ENCODE measurements at places on chromosomes 16 and 17.

DNA sequence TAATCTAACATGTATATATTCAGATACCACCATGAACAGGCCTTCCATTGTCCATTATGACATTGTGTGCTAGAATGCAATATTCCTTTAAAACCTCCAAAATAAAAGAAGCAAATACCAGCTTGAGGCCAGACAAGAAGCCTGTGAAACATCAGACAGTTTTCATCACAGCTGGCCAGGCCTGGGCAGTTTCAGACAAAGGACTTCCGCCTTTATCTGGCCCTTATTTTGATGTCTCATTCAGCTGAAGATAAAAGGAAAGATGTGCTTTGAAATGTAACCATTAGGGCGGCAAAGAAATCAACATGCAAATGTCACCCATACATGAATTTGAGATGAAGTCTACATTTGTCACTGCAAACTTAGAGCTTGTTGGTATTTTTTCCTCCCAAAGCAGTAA is 737.5 kb downstream of the KCNJ2 start:
- DNase-seq: no peak

DNA sequence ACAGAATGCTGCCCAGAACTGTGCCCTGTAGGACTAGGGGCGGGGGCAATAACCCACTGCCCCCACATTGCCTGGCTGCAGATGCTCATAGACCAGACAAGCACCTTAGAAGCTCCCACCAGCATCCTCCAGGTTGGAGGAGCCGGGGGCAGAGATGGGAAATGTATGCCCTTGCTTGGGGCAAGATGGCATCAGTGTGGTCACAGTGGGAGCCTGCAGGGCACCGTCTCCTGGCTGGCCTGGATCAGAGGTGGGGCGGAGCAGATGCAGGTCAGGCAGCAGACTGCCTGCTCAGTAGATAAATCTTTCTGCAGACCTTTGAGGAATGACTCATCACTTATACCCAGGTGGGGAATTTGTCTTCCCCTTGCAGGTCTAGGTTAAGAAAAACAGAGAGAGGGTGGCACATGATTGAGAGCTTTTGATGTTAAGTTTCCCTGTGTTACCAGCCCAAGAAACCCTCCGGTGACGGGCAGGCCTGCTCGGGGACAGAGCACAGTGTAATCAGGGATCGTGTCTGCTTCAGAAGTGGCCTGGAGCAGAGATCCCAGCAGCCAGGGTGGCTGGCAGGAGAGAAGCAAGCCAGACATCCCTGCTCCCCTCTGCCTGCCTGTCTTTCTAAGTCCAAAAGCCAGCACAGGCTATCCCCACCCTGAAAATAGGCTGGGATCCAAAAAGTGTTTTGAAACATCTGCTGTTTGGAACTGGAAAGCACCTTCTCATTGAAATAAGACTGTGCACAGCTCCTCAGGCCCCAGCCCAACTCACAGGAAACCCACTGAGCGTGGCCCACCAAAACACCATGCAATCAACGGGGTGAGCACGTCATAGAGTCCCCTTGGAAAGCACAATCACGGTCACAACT is 50.7 kb upstream of the RPL38 start:
- no peak for DNase-seq

- DNase-seq: peak; percentile 45
Observed at GRCh38 chr16:15949210-15950160, at the start of gene ABCC1. Gene ABCC1, plus strand, starts transcription at chr16:15949616. Its CDS starts 136 bp downstream, at chr16:15949752.

DNA sequence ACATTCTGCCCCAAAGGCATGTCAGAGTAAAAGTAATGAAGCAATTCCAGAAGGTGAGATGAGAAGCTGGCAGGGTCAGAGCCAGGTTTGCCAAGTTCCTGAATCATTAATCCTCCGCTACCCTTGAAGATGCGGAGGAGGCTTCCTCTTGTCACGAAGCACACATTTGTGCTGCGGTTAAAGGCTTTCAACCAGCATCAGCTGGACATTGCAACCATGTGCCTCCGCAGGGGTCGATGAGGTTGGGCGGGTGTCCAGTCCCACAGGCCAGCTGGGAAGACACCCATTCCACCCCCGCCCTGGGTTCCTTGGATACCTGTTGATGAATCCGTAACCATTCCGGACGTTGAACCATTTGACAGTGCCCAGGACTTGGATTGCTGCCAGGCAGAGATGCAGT is 1.3 kb downstream of the YBX2 start:
- DNase-seq: no peak

- peak; percentile 23 for DNase-seq
Observed at GRCh38 chr17:75344666-75345065, 55.4 kb upstream of the SLC25A19 start.

DNA sequence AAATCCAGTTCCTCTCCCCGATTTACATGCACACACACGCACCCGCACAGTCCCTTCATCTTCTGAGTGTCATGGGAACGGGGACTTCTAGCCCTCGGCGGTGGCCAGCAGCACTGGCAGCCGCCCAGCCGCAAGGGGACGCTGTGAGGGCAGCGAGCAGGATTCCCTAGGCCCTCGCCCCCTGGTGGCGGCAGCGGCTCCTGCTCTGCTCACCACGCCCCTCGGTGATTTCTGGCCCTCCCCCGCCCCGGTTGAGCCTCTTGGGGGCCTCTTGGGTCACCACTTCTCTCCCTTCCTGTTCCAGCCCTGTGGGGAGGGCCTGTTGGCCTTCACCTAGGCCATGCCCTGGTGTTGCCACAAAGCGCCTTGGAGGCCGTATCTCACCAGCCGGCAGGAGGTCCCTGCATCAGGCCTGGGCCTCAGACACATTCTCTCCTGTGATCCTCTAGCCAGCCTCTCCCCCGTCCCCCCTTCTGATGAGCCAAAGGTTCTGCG is 75.2 kb upstream of the KSR1 start:
- DNase-seq: peak; percentile 53

GRCh38 chr17:50956750-50957523 is 90.8 kb upstream of the TOB1 start:
- DNase-seq: peak; percentile 36

DNA sequence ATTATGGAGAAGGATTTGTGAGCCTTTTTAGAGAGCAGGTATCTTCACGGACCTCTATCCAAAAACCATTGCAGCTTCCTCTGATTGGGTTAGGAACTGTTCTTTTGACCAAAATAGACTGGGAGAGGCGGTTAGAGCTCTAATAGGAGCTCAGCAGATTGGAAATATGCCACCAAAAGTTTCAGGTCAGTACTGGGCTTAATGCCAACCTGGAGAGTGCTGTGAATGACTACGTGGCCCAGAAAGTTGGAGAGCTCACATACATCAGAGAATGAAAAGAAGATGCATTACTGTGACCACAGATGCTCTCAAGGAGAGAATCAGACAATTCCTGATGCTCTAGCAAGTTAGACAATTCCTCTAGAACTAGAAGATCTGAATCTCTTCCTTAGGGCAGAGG is 86.5 kb downstream of the ABCA8 start:
- no peak for DNase-seq

DNA sequence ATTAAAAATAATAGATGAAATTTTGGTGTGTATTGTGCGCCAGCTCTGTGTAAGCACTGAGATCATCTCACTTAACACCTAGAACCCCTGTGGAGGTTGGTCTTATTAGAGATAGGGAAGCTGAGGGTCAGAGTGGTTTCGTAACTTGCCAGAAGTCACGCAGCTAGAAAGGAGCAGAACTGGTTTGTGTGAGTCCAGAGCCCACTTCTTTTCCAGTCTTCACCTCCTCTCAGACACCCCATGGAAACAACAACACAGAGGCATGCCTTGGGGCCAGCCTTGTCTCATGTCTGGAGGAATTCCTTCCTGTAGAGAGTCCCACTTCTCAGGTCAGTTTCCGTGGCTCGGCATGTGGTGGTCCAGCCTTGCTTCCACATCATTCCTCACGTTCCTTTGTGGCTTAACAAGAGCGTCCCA is 16.5 kb downstream of the YPEL2 start:
- DNase-seq: no peak

DNA sequence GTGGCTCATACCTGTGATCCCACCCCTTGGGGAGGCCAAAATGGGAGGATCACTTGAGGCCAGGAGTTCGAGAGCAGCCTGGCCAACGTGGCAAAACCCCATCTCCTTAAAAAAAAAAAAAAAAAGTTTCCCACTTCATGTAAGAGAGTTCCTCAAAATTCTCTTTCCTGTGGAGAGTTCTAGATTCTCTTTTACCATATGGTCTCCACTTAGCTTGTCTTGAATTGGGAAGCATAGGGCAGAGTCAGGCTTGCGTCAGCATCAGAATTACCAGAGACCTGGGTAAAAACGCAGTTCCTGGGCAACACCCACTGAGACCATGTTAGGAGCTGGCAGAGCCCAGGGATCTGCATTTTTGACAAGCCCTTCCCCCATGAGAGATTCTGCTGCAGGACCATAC is 158.4 kb downstream of the CCDC182 start:
- no peak for DNase-seq

GRCh38 chr17:73551759-73552158 is 92.5 kb downstream of the SDK2 start:
- no peak for DNase-seq

DNA sequence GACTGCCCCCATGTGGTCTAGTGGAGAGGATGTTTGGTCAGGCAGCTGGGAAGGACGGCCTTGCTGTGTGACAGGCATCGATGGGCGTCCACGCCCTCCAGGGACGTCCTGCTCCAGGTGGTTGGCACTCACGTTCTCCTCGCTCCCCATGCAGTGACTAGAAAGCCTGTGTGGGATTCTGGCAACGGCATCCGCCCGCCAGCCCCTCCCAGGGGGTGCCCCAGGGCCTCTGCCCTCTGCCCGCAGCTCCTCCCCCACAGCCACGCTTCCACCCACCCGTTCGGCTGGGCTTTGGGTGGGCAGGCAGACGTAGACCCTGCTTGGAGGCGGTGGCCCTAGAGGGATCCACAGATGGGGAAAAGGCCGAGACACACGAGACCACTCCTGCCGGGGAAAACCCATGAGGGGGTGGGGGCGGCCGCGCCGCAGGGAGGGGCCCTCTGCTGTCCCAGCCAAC is 4.7 kb upstream of the IL17C start:
- peak; percentile 31 for DNase-seq

DNA sequence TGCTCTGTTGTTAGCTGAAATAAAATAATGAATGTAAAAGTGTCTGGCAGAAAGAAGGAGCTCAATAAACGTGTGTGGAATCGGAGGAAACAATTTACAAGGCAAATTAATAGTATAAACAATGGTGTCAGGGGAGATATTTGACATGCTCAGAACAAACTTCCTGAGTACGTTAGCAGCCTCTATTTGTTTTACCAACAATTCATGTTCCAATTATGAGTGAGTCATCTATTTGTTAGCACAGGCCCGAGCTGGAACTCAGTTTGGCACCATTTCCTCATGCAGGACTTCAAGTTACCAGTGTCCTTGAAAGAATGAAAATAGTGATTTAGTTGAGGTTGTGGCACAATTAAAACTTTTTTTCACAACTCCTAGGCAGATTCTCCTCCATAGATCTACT is 9.1 kb downstream of the ASIC2 start:
- no peak for DNase-seq

DNA sequence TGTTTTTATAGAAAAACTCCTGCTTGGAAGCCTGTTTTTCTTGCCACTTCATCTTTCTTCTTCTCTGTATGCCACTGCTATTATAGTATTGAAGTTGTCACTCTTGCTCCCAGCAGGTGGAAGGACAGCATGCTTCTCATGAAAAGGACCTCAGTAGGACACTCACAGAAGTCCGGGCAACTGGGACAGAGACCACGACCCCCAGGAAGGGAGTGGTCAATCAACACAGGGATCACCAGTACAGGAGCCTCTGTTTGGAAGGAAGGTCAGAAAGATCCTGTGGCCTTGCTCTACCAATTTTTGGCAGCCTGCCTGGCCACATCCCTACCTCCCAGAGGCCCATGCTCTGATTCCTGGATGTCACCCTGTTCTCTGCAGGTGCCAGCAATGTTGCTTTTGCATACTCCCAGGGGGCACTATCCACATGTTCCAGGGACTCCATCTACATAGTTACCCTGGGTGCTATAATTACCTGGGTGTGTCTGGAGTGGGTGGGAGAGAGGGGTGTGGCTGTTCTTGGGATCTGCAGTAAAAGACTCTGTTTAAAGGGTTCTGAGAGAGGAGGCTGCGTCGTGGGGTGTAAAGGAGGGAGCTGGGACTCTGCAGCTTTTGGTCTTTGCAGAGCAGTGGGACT is 13.7 kb upstream of the AKAP10 start:
- DNase-seq: no peak

DNA sequence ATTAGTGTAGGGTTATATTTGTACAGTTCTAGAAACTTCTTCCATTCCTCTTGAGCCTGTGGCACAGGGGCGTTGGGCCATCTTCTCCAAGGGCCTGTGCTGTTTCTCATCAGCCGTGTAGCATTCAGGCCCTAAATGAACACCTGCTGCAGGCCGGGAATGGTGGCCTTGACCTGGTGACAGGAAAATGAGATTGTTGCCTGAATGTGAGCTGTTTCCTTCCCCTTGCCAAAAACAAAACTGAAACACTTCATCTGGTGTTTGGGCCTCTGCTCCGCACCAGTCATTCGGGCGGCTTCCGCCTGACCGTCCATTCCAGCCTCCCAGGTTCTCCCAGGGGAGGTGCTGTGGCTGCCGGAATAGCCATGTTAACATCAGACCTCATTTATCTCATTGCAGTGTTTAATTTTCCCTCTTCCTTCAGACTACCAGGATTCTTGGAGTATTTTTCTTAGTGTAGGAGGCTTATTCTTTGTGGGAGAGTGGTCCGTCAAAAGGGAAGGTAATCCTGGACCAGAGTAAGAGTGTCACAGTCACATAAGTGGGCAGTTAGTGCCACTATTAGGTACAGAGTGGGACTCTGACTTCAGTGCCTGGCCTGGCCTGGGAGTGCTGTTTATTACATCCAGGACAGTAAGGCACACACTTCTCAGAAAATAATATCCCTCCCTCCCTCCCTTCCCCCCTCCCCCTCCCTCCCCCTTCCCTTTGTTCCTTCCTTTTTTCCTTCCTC is 61.9 kb downstream of the WWP2 start:
- no peak for DNase-seq

DNA sequence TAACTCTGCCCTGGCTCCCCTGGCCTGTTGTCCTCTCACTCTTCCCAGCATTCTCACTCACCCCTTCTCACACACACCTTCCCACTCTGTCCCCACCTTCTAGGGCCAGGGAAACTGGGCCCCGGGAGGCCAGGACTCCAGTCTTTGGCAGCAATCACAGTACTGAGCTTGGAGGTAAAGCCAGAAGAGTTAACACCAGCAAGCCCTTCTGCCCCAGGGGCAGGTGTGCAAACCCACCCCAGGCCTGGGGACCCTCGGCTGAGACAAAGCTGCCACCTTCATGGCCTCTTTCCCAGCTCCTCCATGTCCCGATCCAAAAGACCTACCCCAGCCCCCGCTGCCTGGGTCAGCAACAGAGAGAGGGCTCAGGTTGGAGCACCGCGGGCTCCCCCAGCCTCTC is 36.9 kb upstream of the MLKL start:
- DNase-seq: no peak

DNA sequence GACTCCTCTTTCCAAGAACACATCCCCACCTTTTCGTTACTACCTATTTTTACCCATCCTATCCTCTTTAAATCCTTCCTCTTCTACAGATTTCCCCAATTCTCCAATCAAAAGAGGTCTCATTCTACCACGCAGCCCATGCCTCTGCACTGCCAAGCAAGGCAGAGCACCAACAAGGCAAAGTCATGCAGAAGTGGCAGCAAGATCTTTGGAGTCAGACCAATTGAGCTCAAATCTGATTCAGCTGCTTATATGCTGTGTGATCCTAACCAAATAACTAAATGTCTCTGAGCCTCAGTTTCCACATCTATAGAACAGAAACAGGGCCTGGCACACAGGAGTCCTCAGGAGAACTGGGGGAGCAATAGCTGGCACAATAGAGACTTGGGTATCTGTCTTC is 41.0 kb downstream of the TOM1L2 start:
- DNase-seq: no peak
